Smooth muscle cell of the brain vasculature (primary cell): ENCODE measurements at places on chromosomes 4 and X.

GRCh38 chrX:13270360-13270759 lies 49.5 kb downstream of the ATXN3L start:
- DNase-seq: no peak

DNA sequence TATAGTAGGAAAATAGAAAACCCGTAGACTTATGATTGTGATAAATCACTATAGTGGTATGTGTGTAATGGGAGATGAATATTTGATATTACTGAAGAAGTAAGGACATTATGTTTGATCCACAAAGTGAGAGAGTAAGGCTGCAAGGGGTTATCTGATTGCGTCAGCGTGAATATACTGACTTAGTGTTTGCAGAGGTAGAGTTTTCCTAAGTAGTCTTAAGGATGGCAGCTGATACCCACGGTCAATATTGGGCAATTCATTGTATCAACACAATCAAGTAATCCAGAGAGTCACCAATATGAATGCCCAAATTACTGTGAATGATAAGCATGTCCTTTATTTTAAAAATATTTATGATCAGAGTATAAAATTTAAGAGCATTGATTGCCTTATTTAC lies 83.7 kb downstream of the SPOCK3 start:
- DNase-seq: no peak

- no peak for DNase-seq
These were observed 1016.5 kb downstream of the SH3BGRL start for GRCh38 chrX:82218361-82218760.

- no peak for DNase-seq
These were observed 83.2 kb upstream of the PLAC8 start for GRCh38 chr4:83197555-83198235.
